NCI-H510A treated with DMSO at 0.1 percent for 48 hours (cell line): ENCODE measurements at places on chromosomes 6 and 20.

DNA sequence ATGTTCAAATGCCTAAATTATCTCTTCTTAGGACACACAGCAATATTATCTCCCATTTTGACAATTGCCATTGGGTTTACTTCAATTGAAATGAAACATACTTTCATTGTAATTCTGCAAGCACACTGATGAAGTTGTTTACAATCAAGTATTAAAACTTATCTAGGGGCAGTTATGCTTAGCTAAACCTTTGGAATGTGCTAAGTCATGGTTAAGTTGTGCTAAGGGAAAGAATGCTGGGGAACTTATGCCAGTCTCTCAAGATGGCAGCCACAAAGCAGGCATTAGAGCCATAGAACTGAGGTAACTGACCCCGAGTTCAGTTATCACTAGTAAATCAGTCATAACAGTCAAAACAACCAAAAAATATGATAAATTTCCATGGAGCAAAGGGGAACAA, 59.1 kb upstream of the NT5E start:
- DNase-seq = no peak

- no peak for DNase-seq
Measured at GRCh38 chr6:16712931-16713484, 48.3 kb downstream of the ATXN1 start.

GRCh38 chr20:19435821-19436220, 223.4 kb downstream of the SLC24A3 start:
- DNase-seq = no peak

- DNase-seq = no peak
Measured at GRCh38 chr20:25532971-25533391, 52.4 kb downstream of the NINL start.

- no peak for DNase-seq
Measured at GRCh38 chr20:34983089-34983820, 27.6 kb downstream of the MYH7B start.

DNA sequence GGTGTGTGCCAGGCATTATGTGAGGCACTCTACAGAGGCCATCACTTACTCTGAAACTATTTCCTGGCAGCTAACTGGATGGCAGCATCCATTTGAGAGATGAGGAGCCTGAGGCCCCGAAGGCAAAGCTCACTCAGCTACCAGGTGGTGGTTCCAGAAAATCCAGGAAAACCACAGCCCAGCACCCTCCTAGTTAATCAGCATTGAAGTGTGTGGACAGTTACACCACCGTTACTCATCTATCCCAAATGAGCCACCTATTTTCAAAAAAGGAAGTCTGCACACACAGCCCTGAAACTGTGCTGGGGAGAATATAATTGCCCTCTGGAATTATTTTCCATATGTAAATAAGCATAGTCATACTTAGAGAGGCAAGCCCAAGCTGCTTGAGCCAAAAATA, 67.4 kb downstream of the CNBD2 start:
- no peak for DNase-seq

DNA sequence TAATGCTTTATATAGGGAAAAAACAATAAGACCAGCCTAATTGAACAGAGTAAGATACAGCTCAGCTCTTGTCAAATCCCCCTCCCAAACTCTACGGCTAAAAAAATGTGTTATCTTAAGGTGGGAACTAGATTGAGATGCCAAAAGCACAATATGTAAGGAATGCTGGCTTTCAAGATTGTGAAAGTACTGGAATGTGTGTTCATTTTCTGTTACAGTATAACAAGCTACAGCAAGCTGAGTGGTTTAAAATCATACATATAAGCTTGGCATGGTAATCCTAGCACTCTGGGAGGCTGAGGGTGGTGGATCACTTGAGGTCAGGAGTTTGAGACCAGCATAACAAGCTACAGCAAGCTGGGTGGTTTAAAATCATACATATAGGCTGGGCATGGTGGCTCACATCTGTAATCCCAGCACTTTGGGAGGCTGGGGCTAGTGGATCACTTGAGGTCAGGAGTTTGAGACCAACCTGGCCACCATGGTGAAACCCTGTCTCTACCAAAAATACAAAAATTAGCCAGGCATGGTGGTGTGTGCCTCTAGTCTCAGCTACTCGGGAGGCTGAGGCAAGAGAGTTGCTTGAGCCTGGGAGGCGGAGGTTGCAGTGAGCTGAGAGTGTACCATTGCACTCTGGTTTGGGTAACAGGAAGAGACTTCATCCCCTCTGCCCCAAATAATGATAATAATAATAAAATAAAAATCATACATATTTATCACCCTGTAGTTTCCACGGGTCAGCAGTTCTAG, 297.7 kb downstream of the DOK5 start:
- DNase-seq = no peak

DNA sequence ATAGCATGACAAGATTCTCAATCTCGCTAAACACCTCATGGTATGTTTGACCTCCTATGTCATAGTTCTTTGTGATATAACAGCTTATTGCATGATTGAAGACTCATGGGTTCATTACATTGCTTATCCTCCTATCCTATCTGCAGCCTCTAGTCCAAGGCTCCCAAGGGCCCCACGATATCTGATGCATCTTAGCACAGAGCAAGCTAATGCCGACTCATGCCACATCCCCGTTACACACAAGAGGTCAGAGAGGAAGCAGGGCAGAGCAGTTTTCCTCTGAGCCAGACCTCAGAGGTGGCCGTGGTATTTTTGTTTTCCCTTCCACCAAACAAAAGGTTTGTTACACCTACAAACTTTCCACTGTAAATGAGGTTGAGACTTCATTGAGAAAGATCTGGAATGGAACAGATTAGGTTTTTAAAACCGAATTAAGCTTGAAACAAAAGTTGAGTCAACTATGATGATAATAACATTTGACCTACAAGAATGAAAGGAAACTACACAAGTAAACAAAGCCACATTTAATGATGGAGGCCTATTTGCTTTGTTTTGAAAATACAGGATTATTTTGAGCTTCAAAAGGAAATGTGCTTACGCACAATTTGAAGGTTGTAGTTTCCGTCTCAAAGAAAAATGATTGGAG, 133.9 kb upstream of the MYLIP start:
- DNase-seq = no peak

DNA sequence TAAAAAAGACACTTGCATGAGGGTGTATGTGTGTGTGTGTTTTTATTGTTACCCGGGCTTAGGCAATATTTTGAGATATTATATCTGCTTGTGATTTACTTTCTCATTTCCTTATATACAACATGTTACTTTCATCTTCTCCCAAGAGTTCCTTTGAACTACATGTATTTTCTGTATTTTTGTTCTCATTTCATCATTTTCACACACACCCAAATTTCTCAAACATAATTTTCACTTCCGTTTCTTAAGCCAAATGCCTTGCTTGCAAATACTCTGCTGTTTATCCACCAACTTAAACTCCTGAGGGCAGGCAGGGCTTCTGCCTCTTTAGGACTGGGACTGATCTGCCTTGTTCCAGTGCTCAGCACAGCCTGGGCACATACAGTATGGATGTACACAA, 69.3 kb upstream of the FYN start:
- DNase-seq = no peak
